ENCODE measurements at places on chromosomes 7 and 10. TPM values are rescaled to one million over a fixed set of nuclear protein-coding genes. Genes with fewer than 3 reads are reported as not detected.

The HIP1 gene
- 14.6 TPM for total RNA-seq

DNA sequence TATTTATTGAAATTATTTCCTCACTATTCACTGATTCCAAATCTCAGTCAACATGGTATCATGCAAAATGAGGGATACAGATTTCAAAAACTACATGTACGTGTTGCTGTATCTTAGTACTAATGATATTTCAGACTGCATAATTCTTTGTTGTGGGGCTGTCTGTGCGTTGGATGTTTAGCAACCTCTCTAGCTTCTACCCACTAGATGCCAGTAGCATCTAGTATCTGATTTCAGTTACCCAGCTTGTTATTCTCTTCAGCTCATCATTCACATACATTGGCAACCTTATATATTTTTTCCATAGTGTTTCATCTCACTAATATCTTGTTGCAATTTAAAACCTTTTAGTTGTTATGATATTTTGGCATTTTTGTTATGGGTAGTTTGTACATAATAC, 22.5 kb upstream of the WASL start:
- DNase-seq = no peak

- no peak for DNase-seq
Measured at GRCh38 chr10:115163129-115163528, 70.0 kb downstream of the ATRNL1 start.

GRCh38 chr10:101120884-101121653, 10.0 kb upstream of the TLX1 start:
- peak; percentile 58 for DNase-seq

The AP1S1 gene
- 39.4 TPM for total RNA-seq

- DNase-seq = no peak
Measured at GRCh38 chr7:70812511-70812910, 319.4 kb upstream of the GALNT17 start.

DNA sequence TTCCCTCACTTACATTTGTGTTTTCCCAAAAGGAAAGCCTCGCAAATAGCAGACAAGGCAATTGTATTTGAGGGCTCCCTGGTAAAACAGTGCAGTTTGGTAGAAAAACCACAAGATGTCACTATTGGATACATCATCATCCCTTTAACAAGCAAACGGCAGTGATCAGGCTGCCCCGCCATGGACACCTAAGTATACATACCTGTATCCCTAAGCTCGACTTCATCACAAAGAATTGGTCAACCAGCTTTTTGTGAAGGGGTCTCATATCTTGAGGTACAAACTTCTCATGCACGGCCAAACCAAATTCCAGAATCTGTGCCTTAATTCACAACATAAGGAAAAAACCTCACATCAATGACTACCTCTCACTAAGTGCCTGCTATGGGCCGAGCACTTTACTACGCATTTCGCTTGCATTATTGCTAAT, 179.5 kb upstream of the IMMP2L start:
- DNase-seq = peak; percentile 40

DNA sequence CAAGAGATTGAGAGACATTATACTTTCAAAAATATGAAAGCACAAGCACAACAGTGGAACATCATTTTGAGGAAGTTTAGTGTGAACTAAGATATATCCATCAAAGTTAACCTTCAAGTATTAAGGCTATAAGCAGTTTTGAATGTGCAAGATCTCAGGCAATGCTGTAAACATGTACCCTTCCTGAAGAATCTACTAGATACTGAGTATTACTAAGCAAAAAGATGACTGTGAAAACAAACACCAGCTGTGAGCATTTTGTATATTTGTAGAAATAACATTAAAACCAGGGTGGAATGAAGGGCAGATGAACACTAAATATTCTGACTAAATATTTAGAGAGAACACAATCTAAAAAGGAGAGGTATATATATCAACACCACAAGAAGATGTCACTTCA, 41.3 kb upstream of the ADRA2A start:
- DNase-seq = no peak

DNA sequence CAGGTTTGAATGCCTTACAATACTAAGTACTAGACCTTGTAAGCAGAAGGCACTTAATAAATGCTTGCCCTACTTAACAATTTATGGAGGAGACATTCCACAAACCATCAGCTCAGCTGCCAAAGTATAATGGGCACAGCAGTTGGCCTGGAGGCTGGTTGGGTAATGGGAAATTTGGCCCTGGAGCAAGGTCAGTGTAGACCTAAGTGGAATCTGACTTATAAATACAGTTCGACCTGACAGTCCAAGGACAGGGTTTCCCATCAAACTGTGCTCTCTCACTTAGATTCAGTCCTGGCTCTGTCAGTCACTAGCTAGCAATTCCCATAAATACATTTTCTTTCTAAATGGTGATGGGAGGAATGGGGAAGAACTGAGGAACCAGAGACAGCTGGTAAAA, 62.6 kb upstream of the ABCB4 start:
- DNase-seq = no peak

GRCh38 chr10:124369066-124369465, 49.7 kb downstream of the OAT start:
- DNase-seq = no peak

The ITGA8 gene
- not detected for total RNA-seq

GRCh38 chr7:145360511-145361100, 524.8 kb upstream of the TPK1 start:
- DNase-seq = no peak

GRCh38 chr7:41624818-41625217, 78.1 kb downstream of the INHBA start:
- no peak for DNase-seq

DNA sequence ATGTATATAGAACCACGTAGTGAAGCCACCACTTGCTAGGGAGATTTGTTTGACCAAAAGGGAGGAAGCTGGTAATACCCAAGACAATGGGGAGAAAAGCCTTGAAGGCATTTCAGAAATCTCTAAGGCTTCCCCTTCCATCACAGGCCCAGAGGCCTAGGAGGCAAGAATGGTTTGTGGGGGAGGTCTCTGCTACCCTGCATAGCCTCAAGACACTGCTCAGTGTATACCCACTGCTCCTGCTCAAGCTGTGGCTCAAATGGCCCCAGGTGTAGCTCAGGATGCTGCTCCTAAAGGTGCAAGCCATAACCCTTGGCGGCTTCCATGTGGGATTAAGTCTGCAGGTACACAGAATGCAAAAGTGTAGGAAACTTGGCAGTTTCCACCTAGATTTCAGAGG, 1105.8 kb downstream of the GATA3 start:
- no peak for DNase-seq

DNA sequence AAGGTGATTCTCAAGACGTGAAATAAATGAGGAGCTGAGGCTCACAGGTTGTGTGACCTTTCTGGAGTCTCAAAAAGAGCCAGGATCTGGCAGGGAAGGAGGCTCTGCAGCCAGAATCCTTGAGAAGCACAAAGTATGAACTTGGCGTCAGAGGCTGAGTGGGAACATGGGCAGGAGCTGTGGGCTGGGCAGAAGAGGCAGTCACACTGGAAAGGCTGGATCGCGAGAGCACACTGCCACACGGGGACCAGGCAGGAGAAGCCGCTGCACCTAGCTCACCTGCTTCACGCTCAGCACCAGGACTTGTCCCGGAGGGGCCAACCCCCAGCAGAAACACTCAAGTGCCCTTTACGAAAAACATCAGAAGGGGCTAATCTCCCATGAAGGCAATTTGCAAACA, 535.0 kb downstream of the TNS3 start:
- DNase-seq = no peak

The MYH16 gene
- total RNA-seq = not detected

The PPP1R17 gene
- total RNA-seq = 1.4 TPM

GRCh38 chr7:22571766-22572165, 71.8 kb upstream of the STEAP1B start:
- no peak for DNase-seq

GRCh38 chr7:78543976-78544375, 745.4 kb downstream of the PHTF2 start:
- no peak for DNase-seq

The PKD1L1 gene
- total RNA-seq = 0.95 TPM

- no peak for DNase-seq
Measured at GRCh38 chr10:33570495-33570894, 236.0 kb upstream of the NRP1 start.

The TSPAN12 gene
- not detected for total RNA-seq

DNA sequence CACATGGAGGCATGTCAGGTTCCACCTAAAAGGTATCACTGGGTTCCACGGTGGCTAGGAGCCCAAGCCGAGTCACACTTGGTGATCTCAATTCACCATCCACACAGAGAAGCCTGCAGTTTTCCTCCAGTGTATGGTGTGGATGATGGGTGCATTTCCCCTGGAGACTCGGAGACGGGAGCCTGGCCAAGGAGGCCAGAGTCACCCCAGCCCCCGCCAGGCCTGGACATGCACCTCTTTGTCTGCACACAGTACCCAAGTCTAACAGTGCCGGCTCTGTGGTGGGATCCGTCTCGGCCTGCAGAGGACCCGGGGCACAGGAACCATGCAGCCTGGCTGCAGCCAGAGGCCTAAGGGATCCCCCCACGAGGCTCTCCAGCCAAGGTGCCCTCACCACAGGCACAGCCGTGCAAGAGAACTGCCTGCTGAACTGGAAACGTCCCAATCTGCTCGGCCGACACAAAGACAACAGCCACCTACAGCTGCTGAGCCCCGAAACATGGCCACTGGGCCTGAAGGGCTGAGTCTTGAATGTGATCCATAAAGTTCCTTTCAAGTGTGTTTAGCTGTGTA, 75.2 kb downstream of the DIP2C start:
- DNase-seq = no peak
